Hematopoietic multipotent progenitor cell treated with erythropoietin and hydrocortisone succinate and interleukin-3 and kit ligand, for 8 days (in vitro differentiated cells): ENCODE measurements at places on chromosomes 6 and 20.
A peak's percentile ranks its signal among the peaks of the same experiment; 100 is the strongest.

DNA sequence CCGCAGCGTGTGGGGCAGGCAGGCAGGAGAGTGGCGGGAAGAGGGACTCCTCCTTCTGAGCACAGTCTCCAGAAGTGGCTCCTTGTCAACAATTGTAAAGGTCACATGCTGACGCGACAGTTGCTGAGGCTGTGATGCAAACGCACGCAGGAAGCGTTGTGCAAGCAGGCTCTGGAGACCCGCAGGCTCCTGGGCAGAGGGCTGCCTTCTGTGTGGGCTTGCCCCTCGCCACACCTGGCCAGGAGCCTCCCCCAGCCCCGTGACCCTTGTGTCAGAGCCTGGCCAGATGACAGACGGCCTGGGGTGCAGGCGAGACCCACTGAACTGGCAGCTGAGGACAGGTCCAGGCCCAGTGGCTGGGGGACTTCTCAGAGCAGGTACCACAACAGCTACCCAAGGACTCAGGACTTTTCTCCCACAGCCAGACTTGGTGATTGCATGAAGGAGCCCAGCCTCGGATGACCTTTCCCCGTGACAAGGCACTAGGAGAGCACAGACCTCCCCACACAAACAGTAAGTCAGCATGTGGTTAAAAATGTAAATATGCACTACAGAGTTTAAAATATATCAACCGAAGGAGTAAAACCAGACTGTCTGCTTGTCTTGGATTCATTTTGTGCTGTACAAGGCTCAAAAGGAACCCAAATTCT lies 222.1 kb upstream of the RREB1 start:
- peak; percentile 71 for DNase-seq

GRCh38 chr20:47546184-47547033 lies 44.7 kb downstream of the NCOA3 start:
- no peak for DNase-seq

- no peak for DNase-seq
Measured at GRCh38 chr6:91013511-91013910, 426.6 kb upstream of the MAP3K7 start.

DNA sequence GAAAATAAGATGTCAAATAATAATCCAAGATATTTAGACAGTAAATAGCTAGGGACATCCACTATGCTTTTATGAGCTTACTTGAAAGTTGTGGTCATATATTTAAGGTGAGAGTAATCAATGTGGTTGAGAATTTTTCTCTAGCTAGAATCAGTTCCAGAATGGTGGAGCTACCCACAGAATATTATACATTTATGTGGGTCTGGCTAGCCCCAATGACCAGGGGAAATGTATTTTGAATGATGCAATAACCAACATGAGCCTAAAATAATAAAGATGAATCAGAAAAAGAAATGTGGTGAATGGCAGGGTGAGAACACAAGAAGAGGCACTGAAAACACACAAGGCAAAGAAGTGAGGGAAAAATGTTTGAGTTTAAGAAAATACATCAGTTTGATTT lies 325.7 kb downstream of the TBC1D32 start:
- DNase-seq: no peak

DNA sequence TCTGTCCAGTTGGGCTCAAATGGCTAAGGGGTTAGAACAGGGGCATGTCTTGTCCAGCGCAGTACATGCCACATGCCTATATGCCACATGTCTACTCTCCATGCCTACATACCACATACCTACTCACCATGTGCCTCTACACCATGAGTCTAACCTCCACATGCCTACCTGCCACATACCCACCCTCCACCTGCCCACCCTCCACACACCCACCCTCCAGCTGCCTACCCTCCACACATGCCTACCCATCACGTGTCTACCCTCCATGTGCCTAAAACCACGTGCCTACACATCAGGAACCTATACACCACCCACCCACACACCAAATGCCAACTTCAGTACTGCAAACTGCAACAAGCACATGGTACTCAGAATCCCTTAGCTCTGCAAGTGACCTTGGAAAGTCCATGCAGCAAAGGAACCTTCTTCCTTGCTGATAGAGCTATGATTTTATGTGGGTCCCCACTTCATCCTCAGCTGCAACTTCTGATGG lies 113.0 kb upstream of the CST7 start:
- no peak for DNase-seq

- peak; percentile 21 for DNase-seq
Measured at GRCh38 chr20:57619051-57619831, 985 bp downstream of the ZBP1 start.
